ENCODE measurements at places on chromosomes 5 and 9.

DNA sequence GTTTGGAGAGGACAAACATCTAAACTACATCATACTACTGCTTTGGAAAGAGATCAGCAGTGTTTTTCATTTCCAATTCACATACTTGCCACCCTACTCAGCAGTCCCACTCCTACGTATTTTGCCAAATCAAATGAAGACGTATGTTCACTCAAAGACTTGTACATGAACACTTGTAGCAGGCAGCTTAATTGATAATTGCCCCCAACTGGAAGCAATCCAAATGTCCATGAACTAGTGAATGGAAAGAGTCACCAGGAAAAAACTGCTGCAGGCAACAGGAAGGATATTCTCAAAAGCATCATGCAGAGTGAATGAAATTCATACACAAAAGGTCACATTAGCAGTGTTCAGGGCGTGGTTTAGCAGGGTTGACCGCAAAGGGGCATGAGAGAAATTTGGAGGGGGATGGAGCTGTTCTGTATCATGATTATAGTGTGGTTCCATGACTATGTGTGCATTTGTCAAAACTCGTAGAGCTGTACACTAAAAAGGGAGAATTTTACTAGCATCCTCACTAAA is 38.8 kb downstream of the PAEP start:
- DNase-seq: no peak

- no peak for DNase-seq
Observed at GRCh38 chr9:91008568-91008967, 206.9 kb downstream of the SYK start.

GRCh38 chr5:143106174-143106573 is 297.3 kb downstream of the NR3C1 start:
- no peak for DNase-seq

- DNase-seq: no peak
Observed at GRCh38 chr5:33807771-33808170, 84.0 kb downstream of the ADAMTS12 start.

GRCh38 chr5:37088009-37088408 is 161.2 kb downstream of the CPLANE1 start:
- no peak for DNase-seq

GRCh38 chr5:166505067-166505466 is 1786.4 kb upstream of the WWC1 start:
- DNase-seq: no peak

- no peak for DNase-seq
Observed at GRCh38 chr9:111598733-111599091, 735 bp downstream of the PTGR1 start.

- DNase-seq: no peak
Observed at GRCh38 chr5:143147902-143148301, 255.6 kb downstream of the NR3C1 start.

Measured in RPMI8226 (cell line).